ENCODE measurements at places on chromosomes 5 and 9.
A peak's percentile ranks its signal among the peaks of the same experiment; 100 is the strongest.

GRCh38 chr5:153147891-153148623 is 342.4 kb upstream of the GRIA1 start:
- DNase-seq: no peak

- peak; percentile 44 for DNase-seq
These were observed 328.3 kb upstream of the MPDZ start for GRCh38 chr9:13607481-13608441.

DNA sequence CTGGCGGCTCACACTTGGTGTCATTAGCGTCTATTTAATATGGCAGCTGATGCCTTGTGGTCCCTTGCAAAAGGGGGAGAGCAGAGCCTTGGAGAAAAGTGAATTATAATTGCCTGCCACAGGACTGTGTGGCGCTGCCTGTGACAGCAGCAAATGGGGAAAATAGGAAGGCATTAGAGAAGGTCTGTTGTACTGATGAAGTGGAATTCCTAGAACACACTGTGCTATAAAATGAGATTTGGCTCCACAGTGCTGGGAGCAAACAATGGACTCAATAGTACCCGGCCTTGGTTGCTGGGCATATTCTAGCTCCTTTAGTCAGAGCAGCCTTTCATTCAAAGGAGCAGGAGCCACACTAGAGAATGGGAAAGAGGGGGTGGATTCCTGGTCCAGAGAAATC is 21.3 kb downstream of the SEMA6A start:
- no peak for DNase-seq

GRCh38 chr5:172902497-172903472 is 56.4 kb upstream of the RPL26L1 start:
- DNase-seq: peak; percentile 79

DNA sequence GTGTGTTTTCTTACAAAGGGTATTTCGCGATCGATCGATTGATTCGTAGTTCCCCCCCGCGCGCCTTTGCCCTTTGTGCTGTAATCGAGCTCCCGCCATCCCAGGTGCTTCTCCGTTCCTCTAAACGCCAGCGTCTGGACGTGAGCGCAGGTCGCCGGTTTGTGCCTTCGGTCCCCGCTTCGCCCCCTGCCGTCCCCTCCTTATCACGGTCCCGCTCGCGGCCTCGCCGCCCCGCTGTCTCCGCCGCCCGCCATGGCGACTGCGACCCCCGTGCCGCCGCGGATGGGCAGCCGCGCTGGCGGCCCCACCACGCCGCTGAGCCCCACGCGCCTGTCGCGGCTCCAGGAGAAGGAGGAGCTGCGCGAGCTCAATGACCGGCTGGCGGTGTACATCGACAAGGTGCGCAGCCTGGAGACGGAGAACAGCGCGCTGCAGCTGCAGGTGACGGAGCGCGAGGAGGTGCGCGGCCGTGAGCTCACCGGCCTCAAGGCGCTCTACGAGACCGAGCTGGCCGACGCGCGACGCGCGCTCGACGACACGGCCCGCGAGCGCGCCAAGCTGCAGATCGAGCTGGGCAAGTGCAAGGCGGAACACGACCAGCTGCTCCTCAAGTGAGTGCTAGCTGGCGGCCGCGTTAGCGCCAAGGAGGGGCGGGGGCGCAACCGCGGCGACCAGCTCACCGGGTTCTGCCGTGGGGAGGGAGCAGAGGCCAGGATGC is 480 bp downstream of the LMNB1 start:
- peak; percentile 70 for DNase-seq

DNA sequence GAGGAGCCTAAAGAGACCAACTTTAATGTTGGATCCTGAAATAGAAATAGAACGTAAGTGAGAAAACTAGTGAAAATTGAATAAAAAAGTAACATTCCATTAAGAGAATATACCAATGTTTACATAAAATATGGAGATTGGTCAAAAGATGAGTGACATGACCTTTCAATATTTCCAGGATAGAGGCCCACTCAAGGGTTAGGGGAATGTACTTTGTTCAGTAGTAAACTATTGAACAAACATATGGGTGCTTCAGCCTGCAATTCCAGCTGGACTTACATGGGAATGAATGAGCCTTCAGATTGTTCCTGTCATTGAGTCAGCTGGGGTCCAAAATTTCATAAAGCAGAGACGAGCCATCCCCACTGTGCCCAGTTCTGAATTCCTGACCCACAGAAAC is 371.7 kb upstream of the POU5F2 start:
- no peak for DNase-seq

GRCh38 chr5:172857982-172858381 is 23.9 kb downstream of the ERGIC1 start:
- no peak for DNase-seq

Data from right hindlimb (tissue), 1 donor.